Stimulated activated CD8-positive, alpha-beta memory T cell treated with anti-CD3 and anti-CD28 coated beads, Interleukin-15, amount 100 ng/mL, for 24 hours (primary cell): ENCODE measurements at places on chromosomes 1 and 21.

DNA sequence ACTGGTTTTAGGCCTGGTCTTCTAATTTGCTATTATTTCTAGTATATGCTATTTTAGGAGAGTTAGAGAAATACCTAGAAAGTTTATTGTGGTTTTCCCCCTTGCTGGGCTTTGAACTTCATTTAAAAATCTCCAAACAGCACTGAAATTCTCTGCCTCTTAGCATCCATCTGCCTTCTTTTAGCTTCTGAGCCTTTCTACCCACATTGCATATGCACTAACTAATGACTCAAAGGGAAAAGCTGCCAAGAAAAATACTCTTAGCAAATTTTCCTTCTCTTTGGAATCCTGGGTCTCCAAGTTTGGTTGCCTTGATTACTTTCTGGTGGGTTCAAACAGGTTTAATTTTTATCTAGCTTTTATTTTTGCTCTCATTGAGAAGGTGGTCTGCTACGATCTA is 408.4 kb upstream of the PTBP2 start:
- no peak for DNase-seq

GRCh38 chr1:234603221-234604204 is 6.5 kb downstream of the IRF2BP2 start:
- DNase-seq: no peak

DNA sequence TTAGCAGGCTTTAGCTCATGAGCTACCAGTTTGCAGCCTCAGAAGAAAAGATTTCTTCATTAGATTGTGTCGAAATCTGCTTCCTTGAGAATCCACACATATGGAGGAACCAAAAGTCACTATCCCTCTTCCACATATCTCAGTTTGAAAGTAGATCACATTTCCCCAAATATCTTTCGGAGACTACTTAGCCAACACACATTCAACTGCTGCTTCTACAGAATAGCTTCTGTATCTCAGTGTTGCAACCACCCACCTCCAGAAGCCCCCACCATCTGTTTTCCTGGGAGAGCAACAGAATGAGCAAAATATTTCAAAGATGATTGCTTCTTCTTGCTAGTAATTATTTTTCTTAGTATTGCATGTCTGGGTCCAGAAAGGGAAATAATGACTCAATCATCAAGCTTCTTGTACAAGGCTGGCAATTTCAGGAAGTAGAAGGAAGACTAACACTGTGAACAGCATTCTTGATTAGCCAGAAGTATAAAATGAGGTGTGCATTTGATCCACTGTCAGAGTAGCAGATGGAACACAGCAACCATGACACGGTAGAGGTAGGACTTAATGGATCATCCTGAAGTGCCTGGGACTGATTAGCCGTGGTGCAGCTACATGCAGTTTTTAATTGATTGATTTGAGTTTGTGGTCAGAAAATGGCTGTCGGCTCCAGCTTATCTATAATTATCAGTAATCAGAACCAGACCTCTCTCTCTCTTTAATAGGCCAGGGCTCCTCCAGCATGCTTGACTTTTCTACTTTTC is 24.9 kb downstream of the ZC3H11B start:
- DNase-seq: no peak

DNA sequence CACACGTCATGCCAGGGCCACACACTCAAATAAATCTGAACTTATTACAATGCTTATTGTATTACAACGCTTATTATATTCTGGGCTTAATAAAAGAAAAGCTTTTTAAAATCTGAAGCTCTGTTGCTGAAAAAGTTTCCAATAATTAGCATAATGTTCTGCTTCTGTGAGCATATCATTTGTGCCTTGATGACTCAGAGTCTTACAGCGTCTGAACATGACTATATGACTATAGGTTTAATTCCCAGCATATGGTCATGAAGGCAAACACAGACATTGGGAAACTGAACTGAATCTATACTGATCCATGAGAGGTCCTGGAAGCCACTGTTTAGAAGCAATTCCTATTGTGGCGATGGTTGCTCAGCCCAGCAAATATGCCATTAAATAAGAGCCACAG is 66.3 kb downstream of the SIM2 start:
- no peak for DNase-seq

DNA sequence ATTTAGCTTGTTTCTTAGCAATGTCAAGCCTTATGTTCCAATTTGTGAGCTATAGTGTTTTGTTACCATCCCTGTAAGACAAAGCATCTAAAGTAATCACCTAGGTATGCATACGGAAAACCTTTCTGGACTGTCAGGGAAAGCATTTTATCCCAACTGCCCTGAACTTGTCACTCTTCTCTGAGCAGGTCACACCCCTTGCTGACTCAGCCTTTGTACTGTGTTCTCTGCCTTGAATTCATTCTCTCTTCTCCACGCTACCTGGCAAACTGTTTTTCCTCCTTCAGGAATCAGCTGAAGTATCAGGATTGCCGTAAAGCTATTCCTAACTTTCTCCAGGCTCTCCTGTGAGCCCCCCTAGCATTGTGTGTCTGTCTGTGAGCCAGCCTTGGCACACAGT is 54.2 kb downstream of the PBX1 start:
- DNase-seq: no peak

GRCh38 chr1:9780554-9781110 is 43.1 kb downstream of the CLSTN1 start:
- no peak for DNase-seq

GRCh38 chr1:228268881-228269265 is 61.0 kb downstream of the OBSCN start:
- no peak for DNase-seq

DNA sequence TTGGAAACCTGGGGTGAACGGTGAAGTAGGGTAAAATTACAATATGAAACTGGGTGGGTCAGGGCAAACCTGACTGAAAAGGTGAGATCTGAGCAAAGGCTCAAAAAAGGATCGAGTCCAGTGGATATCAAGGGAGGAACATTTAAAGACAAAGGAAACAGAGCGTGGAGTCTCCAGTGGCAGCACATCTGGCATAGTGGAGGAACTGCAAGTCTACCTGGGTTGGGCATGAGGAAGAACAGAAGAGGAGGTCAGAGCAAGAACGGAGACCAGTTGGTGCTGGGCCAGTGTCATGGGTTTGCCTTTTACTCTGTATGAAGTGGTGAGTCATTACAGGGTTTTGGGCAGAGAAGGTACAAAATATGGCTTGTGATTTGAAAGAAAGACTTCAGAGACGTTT is 163.7 kb downstream of the NTPCR start:
- DNase-seq: no peak

DNA sequence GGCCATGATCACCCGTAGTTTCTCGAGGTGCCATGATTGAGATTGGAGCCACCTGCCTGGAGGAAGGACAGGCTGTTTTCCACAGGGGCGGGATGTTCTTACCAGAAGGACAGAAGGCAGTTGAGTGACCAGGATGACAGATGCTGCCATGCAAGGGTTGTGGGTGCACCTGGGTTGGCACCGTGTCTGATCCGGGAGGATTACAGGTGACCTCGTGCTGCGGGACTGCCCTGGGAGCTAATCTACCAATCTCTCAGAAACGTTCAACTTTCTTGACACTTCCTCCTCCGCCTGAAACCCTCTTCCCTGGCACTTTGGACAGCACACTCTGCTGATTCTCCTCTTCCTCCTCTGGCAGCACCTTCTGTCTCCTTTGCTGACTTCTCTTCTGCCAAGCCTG is 13.8 kb upstream of the SLC6A9 start:
- no peak for DNase-seq

DNA sequence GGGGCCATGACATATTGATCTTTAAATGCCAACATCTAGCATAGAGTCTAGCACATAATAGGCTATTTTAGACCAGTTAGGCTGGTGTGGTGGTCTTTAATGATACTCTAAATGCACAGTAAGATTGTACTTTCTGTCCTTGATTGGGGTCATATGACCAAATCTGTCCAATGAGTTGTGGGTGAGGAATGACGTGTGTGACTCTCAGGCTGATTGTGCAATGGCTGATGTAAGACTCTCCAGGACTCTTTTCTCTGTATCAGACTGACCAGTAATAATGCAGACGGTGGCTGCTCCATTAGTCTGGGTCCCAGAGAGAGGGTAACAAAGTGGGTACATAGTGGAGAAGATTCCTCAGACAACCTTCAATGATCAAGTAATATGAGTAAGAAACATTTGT is 541.6 kb upstream of the CAMK1G start:
- DNase-seq: no peak

DNA sequence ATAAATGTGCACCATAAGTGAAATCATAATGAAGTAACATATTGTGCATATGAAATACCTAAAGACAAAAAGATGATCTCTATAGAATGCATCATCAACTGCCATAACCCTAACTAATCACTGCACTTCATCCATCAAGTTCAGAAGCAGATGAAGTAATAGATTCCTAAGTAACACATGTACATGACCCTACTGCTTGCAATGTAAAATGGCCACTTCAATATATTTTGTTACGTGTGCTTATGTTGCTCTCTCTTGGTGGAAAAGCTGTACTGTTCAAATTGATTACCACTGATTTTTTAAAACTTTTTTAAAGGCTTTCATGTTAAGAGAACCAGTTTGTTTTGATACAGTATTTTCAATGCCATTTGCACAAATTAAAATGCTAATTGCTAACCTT is 141.8 kb downstream of the TTLL7 start:
- no peak for DNase-seq

DNA sequence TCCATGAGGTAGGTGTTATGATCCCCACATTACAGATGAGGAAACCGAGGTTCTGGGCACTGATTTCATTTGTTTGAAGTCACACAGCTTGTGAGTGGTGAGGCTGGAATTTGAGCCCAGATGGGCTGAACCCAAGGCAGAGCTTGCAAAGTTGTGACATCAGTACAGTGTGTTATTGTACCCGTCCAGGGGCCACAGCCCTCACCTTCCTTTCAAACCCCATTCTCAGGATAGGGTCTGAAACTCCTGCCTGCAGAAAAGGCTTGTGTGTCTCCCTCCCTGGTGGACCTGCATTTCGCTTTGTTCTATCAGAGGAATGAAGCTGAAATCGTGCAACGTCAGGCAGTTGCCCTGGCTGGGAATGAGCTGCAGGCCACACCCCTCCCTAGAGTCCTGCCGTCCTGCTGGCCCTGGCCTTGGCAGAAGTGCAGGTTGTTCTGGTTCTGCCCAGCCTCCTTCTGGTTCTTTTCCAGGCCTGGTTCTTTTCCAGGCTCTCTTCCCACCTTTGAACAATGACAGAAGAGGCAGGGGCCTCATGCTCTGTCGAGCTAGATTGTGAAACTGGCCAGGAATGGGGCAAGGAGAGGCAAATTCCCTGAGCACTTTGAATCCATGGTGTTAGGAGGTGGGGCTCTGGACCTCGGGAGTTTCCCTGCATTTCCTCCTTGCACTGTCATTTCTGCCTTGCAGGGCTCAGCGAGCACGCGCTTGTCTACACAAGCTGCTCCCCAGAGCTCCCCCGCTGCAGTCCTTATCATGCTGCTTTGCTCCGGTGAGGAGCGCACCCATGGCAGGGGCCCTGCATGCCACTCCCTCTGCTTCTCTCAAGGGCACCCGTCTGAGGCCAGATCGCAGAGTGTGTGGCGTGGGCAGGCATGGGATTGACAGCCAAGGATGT is 8.2 kb upstream of the MYOM3 start:
- DNase-seq: no peak

DNA sequence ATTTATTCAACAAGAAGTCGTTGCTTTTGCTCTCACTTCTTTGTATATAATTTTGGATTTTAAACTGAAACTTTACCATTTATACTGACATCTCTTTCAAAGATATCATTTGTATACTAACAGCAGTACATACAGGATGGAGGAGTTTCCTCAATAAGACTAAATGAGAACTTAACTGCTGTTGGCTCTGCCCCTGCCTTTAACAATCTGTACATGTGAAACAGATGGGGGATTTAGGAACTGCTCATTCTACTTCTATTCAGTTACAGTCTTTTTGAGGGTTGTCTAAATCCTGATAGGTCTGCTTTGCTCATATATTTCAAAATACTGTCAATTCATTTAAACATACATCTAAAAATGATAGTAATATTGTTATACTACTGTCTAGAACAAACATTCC is 663.2 kb downstream of the ADGRL2 start:
- DNase-seq: no peak

DNA sequence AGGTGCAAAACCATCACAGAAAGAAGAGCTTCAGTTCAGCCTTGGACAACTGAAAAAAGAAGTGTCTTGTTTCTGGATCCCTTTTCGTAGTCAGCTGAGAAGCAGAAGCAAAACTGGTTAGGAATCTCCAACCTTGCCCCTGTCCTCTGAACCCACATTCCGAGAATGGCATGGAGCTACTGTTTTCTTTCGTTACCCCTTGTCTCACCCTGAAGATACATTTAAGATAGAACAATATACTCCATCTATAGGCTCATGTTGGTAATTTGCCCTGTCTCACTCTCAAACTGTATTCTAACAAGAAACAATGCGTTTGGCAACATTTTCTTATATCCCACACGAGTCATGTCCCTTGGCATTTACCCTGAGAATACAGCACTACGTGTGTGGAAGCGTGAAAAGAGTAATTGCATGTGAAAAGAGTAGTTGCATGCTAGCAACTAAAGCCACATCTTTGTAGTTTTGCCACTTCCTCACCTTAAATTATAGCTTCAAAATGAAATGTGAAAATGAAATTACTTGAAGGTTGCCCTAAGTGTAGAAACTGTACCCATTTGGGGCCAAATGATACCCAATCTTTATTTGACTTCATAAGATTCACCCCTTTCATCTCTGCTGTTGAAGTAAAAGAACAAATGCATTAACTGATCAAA is 5.3 kb downstream of the SLAMF7 start:
- DNase-seq: no peak

DNA sequence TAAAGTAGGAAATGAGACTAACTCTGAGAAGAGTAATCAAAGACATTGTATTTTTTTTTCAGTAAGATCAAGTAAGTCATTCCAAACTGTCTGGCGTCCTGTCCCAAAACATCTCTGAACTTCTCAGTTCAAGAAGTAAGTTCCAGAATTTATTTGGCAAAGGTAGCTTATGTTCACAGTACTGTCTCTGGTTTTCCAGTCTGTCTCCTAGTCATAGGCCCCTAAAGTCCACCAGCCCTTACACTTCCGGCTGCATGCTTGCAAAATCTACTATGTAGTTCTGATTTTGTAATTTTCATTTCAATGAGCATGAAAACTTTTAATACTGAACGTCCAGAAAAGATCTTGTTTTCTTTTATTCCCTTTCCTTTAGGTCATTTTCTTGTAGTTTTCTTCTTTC is 61.4 kb upstream of the S1PR1 start:
- no peak for DNase-seq

- no peak for DNase-seq
Measured at GRCh38 chr1:232983375-232983774, 33.0 kb downstream of the NTPCR start.

DNA sequence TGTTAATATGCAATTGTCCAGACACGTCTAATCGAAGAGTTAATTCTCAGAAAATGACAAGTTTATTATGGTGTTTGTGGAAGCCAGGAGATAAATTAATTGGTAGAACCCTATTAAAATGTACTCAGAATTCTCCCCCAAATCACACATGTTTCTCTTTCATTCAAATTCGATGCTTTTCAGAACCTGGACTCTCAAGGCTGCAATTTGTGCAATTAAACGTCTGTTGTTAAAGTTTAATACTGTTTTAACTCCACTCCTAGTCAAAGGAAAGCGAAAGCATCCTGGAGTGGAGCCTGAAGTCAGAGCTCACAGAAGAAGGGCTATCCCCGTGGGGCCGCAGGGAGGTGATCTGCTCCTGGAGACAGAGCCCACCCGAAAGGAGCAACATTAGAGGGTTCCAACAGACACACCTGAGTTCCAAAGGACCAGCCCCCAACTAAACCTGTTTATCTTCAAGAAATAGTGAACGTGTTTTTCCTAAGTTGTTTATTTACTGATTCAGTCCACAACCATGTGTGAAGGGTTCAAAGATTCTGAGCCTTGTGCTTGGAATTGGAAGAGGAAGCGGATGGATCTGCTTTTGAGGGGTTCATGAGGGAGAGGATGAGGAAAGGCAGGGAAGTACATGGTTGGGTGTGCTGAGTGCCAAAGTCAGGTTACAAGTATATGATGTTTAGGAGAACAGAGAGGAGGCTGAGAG is 68.0 kb upstream of the AKT3 start:
- DNase-seq: no peak
